Ammon's horn (tissue), 1 donor: ENCODE measurements at places on chromosomes 5 and 9.

DNA sequence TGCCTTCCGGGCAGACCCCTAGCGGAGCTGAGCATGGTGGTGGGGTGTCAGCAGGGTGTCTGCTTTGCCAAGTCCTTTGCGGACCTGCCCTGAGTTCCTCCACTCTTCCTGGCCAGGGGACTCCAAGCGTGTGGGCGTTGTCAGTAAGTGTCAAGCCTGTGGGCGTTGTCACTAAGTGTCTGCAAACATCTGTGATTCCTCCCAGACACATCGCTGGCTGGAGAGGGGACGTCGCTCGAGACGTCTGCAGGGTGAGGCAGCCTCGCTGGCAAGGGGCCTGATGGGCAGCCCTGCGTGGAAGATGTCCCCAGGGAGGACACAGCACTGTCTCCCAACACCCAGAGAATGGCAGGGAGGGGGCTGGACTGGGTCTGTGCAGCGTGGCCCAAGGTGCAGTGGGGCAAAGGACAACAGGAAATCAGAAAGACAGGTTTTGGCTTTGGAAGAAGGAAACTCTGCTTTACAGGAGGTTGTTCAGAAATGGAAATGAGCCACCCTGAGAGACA is 28.8 kb downstream of the ADAMTSL2 start:
- no peak for DNase-seq

DNA sequence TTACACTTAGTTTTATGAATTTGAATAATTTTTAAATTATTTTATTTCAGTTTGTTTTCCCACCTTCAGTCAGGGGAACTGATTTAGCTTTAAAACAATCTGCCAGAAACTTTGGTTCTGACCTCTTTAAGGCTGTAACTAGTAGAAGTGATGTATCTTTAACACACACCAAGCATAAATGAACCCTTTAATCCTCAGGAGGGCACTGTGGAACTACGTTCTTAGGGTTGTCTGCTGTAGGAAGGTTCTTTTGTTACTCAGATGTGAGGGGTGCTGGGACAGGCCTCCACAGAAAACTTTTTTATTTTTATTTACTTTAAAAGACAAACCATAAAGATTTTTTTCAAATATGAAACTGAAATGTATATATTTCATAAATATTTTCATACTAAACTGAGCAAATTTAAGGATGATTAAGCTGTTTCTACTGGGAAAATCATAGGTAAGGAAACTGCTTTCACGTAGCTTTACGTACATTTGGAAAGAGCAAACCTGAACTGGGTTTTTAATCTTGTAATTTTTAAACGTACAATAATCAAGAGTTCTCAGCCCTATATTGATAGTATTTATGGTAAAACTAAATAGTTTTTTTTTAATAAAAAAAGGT is 5.3 kb downstream of the KLF4 start:
- peak; percentile 87 for DNase-seq

DNA sequence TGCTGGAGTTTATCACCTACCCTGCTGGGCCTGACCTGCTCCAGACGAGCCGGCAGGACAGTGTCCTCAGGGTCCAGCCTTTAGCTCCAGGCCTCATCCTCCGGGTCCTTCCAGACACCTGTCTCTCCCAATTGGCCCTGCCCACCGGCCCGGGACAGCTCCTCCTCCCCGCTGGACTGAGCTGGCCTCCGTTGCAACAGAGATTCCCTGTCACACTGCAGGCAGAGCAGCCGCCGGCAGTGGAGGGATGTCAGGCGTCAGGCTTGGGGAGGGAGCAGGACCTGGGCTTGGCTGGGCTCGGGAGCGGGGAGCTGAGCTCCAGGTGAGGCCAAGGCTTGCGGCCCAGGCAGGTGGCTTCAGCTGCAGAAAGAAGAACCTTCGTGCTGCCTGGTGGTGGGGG is 1.7 kb downstream of the KCNT1 start:
- DNase-seq = no peak

GRCh38 chr9:27533311-27533710 is 3.7 kb upstream of the MOB3B start:
- DNase-seq = no peak

DNA sequence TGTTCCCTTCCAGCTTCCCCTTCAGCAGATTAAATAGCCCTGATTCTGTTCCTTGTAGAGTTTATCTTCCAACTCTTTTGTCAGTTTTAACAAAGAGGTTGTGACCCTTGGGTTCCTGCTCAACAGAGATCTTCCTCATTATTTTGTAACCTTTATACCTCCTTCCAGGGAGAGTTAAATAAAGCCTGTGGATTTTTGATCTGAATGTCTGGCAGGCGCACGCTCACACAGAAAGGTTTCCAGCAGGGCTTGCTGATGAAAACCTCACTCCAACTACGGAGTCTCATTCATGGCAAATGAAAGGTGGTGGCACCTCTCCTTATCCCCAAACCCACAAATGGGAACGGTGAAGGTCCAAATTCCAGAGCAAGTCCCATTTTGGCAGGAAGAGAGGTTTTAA is 129.0 kb downstream of the SREK1 start:
- DNase-seq = no peak

GRCh38 chr5:107948377-107948776 is 277.6 kb upstream of the EFNA5 start:
- DNase-seq = no peak

DNA sequence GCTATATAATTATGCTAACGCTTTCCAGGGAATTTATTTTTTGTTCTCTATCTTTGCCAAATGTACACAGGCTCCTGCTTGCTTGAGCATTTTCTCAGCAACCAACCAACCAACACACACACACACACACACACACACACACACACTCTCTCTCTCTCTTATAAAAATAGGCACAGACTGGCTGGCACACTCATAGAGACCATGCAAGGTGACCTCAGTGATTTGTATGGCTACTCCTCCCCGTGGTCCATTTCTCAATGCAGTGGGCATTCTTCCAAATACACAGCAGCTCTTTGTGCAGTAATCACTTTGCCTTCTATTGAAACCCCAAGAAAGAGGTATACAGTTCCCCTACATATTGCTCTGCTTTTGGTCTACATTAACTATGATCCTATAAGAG is 416.0 kb downstream of the MAN2A1 start:
- peak; percentile 17 for DNase-seq

GRCh38 chr5:138336952-138337684 is 948 bp upstream of the FAM53C start:
- peak; percentile 87 for DNase-seq

- no peak for DNase-seq
These were observed 27.4 kb upstream of the CORO2A start for GRCh38 chr9:98219794-98220370.

GRCh38 chr9:129551393-129551973 is 69.4 kb downstream of the C9orf50 start:
- DNase-seq = no peak

DNA sequence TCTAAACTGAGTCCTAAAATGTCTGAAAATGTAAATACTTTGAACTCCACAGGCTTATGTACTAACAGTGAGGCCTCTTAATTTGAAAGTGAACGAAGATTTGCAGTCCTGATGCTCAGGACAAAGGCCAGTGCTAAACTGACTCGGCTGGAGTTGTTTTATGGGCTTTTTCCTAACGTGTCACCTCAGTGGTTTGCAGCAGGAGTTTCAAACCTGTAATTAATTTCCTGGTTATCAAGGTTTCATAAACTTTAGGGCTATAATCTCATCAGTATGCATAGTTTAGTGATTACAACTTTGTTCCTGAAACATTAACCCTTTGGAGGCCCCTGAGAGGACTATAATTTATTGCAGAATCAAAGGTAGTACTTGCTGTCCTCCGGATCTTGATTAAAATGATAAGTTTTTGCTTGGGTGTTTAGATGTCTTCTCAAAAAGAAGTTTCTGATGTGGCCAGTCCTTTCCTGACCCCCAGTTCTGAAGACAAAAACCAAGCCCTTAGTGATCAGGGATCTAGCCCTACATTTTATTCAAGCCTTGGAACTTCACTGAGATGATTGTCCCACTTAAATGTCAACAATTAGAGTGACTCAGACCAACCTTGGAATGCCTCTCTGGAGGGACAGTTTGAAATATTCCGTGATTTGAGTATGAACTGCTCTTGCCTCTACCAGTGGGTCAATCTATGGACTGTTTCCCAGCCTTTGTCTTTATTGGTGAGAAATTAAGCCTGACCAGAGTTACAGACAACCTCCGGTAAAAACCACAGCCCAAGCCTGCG is 11.1 kb upstream of the S100Z start:
- DNase-seq = no peak

DNA sequence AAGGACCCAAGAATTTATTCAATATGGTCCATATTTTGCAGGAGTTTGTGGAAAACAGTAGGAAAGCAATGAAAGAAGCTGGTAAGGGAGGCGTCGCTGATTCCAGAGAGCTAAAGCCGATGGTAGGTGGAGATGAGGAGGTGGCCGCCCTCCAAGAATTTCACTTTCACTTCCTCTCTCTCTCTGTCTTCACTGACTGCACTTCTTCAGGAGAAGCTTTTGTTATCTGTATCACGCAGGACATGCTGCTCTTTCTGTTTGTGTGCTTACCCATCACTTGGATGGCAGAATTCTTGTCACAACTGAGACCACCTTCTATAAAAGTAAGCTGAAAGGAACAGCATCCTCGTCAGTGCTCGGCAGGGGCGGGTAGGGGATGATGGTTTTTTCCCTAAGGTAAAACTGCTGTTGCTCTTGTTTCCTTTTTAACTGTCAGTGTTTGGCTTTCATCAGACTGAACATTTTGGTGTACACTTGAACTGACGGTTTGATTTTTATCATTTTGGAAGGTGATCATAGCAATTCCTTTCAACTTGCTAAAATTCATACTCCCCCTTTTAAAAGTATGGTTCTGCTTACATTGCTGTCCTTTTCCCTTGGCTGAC is 62.4 kb upstream of the FSD1L start:
- peak; percentile 60 for DNase-seq

DNA sequence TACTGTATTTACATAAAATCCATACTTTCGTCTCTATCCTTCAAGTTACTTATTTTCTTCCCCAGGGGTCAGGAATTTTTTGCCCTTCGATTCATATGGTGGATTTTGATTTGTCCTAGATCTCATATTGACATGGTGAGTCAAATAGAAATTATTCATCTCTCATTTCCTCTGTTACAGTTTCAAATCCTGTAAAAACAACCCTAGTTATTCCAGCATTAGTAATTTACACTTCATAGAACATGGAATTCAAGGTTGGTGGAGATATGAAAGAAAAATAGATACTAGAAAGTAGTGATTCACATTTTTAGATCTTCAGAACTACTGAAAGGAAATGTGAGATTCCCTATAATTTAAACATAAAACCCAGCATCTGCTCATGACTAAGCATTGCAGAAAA is 1331.0 kb upstream of the CDH9 start:
- no peak for DNase-seq

DNA sequence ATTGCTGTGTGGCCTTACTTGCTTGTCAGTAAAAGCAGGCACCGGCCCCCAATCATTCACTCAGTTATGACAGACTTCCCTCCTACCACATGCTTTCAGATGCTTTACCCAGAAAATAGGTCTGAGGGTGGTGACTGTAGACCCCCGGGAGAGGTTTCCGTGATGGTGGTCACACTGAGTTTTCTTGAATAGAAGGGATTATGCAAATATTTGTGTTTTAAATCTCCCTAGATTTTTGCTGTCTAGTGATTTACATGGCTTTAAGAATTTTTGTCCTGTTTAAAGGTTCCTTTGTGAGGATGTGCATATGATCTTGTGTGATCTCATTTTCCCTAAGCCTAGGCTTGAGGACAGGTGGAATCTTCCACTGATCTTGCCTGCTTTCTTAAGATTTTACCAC is 281.7 kb downstream of the FANCC start:
- no peak for DNase-seq

DNA sequence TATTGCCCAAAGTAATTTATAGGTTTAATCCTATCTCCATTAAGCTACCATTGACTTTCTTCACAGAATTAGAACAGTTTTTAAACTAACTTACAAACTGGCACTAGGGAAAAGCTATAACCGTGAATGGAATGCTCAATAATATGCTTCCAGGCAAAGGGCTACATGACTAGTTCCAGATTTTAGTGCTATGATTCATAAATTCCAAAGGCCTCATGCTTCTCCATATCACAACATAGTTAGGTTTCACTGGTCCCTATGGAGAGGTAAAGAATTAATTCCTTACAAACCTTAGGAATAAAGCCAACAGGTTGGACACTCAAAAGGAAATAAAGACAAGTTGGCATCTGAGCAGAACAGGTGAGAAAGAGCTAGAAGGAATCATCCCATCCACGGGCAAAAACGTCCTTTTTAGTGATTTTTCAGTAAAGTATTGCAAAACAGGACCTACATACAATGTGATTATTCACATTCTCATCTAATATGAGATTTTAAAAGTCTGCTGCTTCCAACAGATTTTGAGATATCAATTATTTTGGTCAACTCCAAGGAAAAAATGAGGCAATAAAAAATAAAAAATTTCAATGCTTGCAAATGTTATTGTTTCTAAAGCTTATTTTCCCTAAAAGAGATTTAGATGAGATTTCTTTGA is 97.0 kb upstream of the TARS1 start:
- no peak for DNase-seq

DNA sequence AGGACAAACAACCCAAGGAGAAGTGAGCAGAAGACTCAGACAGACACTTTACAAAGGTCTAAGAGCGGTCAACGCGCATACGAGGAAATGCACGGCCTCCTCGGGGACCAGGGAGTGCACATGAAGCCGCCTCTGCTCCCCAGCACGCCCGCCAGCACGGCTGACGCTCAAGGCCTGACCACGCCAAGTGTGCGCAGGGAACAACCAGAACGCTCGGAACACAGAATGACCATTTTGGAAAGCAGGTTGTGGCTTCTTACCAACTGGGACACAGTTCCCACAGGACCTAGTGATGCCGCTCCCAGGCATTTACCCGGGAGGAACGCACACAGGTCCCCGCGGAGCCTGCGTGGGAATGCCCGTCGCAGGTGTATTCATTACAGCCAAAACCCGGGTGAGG is 191.5 kb upstream of the PPP1R26 start:
- DNase-seq = no peak

DNA sequence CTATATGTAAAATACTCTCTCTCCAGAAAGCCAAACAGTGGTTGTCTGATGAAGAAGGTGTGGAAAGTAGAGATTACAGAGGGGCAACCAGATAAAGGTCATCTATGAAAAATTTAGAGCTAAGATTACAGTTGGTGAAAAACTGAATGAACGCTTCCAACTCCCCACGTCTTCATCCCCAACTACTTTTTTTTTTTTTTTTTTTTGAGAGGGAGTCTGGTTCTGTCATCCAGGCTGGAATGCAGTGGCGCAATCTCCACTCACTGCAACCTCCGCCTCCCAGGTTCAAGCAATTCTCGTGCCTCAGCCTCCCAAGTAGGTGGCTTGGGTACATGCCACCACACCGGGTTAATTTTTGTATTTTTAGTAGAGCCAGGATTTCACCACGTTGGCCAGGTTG is 64.3 kb downstream of the RAPGEF6 start:
- no peak for DNase-seq

- DNase-seq = no peak
These were observed 32.4 kb downstream of the ABCA1 start for GRCh38 chr9:104895572-104895971.

- DNase-seq = no peak
These were observed 136.6 kb upstream of the HAND1 start for GRCh38 chr5:154614595-154614994.

- no peak for DNase-seq
These were observed 19.6 kb downstream of the UGCG start for GRCh38 chr9:111916234-111916645.
